ENCODE measurements at places on chromosomes 5 and 9.

DNA sequence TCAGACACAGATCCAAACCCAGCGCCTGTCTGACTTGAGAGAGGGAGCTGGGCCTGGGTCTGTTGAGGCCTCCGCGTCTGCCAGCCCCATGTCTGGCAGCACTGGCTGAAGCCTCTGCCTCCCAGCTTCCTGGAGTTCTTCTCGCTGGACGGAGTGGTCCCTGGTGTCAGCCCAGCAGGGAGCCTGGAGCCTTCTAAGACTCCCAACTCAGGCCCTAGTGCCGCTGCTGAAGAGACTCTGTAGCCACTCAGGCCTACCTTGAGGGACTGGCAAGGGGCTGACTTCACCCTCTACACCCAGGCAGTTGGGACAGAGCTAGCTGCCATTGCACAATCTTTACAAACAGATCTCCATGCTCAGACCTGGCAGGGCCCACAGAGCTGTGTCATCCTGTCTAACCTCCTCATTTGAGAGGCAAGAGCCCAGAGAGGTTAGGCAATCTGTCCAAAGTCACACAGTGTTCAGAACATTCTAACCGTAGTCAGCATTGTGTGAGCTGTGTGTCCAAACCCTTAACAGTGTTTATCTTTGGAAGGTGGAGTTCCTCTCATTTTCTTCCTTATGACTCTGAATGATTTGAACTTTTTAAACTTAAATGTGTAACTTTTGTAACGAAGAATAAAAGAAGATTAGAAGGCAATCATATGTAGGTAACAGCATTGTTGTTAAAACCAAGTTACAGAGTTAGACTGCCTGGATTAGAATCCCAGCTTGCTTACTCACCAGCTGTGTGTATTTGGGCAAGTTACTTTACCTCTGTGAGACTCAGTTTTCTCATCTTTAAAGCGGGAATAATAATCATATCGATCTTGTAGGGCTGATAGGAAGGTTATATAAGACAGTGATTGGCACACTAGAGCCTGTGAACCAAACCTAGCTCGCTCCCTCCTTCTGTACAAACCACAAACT is 4.6 kb upstream of the DUSP1 start:
- no peak for DNase-seq

GRCh38 chr9:84339503-84339902 is 1.1 kb downstream of the SLC28A3 start:
- DNase-seq: no peak

GRCh38 chr9:70145981-70146380 is 102.3 kb downstream of the MAMDC2 start:
- DNase-seq: no peak

GRCh38 chr5:33828626-33829308 is 63.0 kb downstream of the ADAMTS12 start:
- no peak for DNase-seq

DNA sequence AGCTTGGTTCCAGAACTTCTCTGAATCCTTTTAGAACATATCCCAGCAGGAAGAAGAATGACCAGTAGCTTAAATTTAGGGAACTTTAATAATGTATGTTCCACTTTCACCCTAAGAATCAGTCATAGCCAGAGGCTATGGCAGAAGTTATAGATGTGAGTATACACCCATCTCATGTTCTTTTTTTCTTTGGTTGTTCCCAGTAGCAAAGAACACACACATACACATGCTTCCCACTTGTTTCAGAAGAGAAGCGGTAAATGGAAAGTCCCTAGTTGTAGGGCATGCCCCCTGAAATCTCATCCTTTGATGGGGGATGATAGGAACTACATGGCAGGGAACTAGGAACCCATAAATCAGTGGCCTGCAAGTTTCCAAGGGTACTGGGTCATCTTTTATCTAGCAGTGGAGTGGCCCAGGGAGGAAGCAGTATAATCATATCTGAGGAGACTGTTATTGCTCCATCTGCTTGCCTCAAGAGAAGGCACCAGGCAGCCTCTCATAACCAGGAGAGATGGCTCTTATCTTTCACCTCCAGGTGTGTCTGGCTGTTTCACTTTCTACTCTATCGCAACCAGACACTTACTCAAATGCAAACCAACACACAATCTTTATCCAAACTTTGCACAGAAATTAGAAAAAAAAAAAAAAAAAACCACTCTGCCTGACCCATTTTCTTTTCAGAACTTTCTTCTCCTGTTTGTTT is 109.5 kb downstream of the SNCAIP start:
- DNase-seq: no peak

- no peak for DNase-seq
These were observed 710.0 kb upstream of the GRAMD2B start for GRCh38 chr5:125713109-125713805.

DNA sequence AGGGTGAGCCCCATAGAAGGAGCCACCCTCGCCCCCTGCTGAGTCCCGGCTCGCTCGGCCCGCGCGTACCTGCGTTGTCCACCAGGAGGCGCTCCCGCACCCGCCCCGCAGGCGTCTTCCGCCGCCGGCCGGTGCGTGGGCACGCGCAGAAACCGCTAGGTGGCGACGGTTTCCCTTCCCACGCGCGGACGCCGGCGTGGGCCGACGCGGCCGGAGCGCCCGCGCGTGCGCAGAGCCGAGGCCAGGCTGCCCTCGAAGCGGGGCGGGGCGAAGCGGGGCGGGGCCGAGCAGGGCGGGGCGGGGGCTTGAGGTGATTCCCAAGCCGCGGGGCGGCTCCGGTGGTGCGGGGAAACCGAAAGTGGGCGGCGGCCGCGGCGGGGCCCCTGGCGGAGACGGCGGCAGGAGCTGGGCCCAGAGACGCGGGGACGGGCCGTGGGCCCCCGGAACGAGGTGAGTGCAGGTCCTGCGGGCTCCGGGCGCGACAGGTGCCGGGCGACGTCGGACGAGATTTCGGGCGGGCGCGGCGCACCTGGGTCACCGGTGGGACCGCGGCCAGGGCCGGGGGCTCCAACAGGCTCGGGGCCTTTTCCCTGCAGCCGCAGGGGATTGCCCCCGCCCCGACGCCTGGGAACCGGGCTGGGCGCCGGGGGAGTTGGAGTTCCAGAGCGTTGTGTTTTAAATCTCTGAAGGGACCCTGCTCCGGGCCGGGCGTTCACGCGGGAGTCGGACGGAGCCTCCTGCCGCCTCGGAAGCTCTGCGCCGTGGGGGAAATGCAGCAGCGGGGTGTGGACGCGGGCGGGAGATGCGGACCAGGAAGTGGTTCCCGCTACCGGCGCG is at the start of gene TDRD7:
Gene TDRD7, plus strand, starts transcription at position 308 of the 837 bp plus-strand sequence. CDS start 16,370 bp downstream, outside the sequence.
- DNase-seq: no peak

DNA sequence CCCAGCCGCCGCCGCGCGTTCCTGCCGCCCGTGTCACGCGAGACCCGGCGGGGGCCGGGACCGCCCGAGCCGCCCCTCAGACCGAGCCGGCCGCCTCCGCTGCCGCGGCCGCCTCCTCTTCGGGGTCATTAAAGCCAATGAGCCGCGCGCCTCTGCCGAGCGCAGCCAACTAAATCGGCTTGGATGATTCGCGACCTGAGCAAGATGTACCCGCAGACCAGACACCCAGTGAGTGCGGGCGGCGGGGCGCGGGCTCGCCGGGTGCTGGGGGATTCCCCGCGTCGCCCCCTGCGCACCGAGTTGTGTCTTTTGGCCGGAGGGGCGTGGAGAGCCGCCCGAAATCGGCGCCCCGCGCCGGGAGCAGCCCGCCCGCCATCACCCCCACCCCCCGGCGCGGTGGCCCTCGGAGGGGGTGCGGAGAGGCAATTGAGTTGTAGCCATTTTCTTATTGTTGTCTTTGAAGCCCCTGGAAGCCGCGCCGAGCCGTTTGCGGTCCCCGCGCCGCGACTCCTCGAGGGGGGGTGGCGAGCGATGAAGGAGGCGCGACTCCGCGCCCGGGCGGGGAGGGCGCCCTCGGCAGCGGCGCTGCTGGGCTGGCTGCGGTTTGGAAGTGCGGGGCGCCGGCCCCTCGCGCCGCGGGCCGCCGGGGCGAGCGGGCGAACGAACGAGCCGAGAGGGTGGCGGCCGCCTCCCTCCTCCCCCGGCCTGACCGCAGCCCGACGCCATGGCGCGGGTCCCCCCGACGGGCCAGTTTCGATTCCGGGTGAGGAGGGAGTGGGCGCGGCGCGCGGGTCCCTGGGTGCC is 1.0 kb downstream of the TLE4 start:
- DNase-seq: no peak

DNA sequence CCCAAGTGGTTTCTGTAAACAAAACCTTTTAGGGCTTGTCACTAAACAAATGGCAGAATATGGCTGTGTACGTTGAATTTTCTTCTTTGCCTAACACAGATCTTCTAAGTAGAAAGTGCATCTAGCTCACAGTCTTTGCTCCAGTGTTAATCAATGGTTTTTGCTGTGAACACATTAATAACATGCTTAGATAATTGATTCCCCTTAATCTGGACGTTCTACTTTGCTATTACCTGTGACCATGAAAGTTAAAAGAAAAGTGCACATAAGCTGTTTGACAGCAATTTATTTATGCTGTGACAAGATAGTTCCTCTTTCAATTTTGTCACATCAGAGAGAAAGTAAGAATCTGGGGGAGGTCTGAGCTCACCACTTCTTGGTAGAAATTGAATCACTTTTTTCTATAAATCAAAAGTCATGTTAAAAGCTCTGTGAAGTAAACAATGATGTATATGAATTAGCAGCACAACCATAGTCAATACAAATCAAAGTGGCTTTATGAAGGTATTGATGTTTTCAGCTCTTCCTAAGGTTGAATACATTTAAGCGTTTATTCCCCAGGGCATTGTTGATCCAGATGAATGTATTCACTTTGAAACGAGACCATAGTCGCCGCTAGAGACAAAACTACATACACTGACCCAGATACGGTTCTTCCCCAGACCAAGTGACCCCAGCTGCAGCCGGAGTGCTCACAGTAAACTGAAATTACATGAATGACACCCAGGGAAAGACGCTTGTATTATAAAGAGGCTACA is 174.6 kb upstream of the ZNF608 start:
- DNase-seq: no peak

DNA sequence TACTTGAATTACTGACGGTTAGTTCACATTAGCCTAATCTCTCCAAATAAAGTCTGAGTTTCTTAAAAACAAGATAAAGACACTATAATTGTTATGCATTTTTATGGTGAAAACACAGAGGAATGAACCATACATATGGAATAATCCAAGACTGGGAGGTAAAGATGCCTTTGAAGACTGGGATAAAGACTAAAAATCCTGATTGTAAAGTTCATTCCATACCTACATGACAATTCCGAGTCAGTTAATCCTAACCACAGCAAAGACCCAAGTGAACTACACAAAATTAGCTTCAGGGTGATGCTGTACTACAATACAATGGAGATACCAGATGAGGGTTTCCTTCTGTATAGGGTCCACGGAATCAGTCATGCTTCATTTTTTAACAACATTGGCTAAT is 6.3 kb downstream of the AP3B1 start:
- no peak for DNase-seq

- DNase-seq: no peak
These were observed 5.0 kb upstream of the PPP2R2B start for GRCh38 chr5:146883511-146883910.

DNA sequence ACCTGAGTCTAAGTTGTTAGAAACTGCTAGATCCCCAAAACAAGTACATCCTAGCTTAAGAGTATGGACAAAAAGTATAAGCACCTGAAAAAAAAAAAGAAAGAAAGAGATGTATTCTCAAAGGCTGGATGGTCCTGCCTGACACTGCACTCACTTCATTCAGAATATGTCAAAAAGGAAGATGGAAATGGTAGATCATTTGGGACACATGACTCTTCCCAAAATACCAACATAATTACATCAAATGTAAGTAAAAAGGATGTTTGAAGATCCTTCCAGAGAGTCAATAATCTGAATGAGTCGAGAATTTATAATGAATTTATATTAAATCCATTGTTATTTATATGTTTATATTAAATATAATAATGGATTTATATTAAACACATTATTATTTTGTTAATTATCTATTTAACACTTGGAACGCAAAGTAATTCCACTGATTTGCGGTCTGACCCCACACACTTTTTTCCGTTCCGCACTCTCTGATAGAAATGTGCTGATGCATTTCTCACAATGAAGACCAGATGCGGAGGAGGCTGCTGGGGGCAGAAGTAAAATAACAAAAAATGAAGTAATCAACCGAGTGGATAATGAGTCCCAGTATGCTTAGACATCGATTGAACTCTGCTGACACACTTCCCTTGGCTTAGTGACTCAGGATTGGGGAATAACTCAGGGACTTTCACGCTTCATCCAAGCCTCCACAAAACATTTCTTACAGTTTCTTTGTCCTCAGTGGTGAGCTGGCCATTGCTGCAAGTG is 201.2 kb downstream of the ADAMTS12 start:
- DNase-seq: no peak

DNA sequence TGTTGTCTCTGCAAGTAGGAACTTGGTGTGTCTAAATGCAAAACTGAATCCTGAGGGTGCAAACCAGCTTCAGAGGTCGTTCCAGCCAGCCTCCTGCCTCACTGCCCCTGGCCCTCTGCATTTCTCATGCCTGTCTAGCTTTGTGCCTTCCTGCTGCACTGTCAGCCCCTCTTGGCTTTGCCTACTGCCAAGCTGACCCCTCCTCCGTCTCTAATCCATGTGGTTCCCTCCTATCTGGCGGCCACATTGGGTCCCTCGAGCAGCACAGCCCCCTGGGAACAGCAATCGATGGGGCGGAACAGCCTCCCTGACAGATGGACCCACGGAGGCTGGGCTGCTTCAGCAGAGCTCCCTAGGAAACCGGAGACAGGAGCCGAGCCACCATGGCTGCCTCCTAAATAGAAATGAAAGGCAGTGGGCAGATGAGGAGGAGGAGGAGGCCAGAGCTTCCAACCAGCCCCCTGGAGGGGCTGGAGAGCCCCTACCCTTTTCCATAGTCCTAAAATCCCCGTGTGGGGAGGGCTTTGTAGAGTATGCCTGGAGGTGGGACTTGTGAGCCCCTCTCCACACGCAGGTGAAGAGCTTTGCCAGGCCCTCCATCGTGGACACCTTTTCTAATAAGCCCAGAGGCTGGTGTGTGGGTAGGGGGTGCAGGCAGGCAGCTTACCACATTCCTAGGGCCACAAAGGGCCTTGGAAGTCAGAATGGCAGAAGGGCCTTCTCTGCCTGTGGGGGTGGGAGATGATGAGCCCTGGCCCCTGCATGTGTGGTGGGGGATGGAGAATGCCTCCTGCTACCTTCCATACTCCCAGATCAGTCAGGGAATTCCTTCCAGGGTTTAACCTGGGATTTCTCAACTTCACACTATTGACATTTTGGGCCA is 9.2 kb upstream of the CXXC5 start:
- DNase-seq: no peak

DNA sequence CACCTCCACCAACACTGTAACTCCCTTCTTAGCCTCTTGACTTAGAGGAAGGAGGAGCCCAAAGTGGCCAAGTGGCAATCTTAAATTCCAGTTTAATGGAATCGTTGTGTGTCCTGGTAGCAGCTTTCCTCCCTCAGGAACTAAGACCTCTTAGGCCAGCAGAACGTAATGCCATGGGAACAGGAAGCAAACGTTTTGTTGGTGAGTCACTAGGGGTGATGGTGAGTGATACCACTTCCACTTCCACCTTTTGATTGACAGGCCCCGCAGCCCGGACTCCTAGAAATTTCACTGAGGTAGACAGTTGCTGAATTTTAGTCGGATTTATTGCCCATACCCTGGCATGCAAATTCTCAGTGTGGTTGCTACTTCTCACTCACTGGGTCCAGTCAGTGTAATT is 94.2 kb upstream of the FBN2 start:
- DNase-seq: no peak

GRCh38 chr5:1441166-1441865 is 3.9 kb downstream of the SLC6A3 start:
- DNase-seq: no peak
